NCI-H1105 (cell line): ENCODE measurements at places on chromosomes 13 and 19.

GRCh38 chr19:50745221-50745620 is 22.1 kb downstream of the CLEC11A start:
- DNase-seq = no peak

- no peak for DNase-seq
Observed at GRCh38 chr19:17968362-17968761, 1.5 kb downstream of the KCNN1 start.

DNA sequence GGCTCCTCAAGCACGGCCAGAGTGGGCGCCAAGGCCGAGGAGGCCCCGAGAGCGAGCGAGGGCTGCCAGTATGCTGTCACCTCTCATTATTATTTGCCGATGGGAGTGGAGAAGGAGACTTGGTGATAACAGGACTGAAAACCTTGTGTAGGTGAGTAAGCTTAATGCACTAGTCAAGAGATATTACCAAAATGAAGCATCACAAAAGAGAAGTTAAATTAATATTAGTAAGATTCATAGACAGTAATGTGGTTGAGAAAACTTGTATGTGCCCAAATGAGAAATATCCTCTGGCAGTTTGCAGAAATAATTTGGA is 204.5 kb upstream of the SLITRK1 start:
- no peak for DNase-seq

GRCh38 chr19:6088602-6089049 is 21.7 kb downstream of the RFX2 start:
- DNase-seq = no peak

- DNase-seq = peak; percentile 65
Observed at GRCh38 chr19:28864024-28864503, 348.9 kb downstream of the UQCRFS1 start.

DNA sequence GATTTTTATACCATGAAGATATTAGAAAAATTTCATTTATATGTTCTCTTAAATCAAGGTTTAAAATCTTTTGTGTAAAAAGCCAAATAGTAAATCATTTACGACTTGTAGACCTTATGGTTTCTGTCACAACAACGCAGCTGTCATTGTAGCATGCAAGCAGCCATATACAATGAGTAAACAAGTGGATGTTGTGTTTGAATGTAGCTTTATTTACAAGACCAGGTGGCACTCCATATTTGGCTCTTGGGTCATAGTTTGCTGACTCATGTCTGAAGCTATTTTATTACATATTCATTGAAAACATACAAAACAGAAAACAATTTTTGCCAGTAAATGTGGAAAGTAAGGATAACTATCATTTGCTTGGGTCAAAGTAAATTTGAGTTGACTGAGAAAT is 930.8 kb downstream of the SLITRK5 start:
- no peak for DNase-seq

DNA sequence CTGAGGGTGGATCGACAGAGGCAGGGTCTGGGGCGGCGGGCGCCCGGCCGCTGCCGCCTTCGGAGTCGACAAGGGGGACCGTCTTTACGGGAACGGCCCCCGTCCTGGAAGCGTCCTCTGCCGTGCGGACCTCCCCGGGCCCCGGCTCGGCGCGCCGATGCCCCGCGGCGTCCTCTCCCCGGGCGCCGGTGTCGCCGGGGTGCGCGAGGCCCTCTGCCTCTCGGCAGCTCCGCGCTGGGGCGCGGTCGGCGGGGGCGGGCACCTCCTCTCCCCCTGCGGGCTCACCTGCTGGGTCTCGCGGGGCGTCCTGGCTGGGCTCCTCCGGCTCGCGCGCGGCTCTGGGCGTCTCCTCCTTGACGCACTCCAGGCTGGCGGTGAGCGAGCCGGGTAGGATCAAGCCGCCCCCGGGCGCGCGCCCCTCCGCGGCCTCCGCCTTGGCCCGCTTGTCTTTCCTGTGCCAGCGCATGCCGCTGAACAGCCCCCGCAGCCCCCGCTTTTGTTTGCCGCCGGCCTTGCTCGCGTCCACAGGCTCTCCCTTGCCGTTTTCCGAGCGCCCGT is 1.5 kb downstream of the AMER2 start:
- DNase-seq = no peak

GRCh38 chr13:113172419-113172926 is 14.0 kb downstream of the PROZ start:
- DNase-seq = no peak

- no peak for DNase-seq
Observed at GRCh38 chr13:91100944-91101343, 246.5 kb upstream of the MIR17HG start.

DNA sequence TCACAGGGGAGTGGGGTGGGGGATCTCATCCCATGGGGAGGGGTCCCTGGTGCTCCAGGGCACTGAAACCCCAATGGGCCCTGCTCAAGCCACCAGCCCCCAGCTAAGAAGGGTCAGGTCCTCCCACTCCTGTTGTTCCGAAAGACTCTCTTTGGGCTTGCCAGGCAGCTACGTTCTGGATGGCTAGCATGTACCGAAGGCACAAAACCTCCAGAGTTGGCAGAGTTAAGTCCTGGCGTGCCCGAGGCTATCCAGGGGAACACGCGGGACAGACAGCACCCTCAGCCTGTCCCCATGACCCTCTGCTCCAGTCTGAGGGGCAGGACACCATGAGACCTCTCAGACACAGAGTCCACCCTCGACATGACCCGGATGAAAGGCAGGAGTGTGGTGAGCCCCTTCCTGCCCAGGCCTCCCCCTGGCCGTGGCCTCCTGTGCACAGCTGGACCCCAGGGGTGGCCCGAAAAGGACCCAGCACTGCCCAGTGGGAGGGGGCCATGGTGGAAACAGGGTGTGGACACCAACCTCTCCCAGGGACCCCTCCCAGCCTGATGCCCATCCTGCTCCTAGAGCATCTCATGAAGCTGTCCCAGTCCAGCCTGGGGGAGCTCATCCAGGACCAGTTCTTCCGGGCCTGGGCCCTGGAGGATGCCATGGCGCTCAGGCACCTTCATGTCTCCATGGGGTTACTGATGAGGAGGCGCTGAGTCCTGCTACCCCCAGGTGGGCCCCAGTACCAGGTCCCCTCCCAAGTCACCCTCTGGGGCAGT is 53.0 kb upstream of the TPM4 start:
- DNase-seq = no peak

GRCh38 chr19:20237773-20238623 is 71.0 kb downstream of the ZNF486 start:
- peak; percentile 97 for DNase-seq

DNA sequence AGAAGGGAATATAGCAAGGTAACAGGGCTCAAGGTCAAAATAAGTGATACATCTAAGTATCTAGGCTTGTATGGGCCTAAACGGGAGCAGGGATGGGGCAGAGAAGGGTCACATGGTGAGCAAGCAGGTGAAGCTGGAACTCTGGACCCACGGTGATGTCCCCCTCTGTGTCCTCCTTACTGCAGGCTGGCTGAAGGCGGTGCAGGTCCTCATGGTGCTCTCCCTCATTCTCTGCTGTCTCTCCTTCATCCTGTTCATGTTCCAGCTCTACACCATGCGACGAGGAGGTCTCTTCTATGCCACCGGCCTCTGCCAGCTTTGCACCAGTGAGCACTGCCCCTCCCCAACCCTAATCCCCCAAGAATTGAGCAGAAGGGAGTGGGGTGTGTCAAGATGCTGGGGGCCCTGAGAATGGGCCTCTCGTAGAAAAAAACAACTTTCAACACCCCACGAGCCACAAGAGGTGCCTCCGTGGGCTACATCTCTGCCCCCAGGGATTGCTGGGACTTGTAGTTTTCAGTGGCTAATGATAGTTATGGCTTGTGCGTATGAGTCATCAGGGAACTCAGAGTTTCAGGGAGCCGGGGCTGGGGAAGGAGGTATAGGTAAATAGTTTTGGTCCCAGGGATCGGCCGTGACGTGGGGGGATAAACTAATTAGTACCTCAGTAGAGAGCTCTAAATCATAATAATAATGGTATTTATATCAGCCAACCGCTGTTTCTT is 4.0 kb downstream of the EMP3 start:
- DNase-seq = no peak

GRCh38 chr19:56087647-56088496 is 33.2 kb downstream of the ZNF787 start:
- no peak for DNase-seq

- no peak for DNase-seq
Observed at GRCh38 chr13:44237276-44237767, 136.3 kb upstream of the SERP2 start.

DNA sequence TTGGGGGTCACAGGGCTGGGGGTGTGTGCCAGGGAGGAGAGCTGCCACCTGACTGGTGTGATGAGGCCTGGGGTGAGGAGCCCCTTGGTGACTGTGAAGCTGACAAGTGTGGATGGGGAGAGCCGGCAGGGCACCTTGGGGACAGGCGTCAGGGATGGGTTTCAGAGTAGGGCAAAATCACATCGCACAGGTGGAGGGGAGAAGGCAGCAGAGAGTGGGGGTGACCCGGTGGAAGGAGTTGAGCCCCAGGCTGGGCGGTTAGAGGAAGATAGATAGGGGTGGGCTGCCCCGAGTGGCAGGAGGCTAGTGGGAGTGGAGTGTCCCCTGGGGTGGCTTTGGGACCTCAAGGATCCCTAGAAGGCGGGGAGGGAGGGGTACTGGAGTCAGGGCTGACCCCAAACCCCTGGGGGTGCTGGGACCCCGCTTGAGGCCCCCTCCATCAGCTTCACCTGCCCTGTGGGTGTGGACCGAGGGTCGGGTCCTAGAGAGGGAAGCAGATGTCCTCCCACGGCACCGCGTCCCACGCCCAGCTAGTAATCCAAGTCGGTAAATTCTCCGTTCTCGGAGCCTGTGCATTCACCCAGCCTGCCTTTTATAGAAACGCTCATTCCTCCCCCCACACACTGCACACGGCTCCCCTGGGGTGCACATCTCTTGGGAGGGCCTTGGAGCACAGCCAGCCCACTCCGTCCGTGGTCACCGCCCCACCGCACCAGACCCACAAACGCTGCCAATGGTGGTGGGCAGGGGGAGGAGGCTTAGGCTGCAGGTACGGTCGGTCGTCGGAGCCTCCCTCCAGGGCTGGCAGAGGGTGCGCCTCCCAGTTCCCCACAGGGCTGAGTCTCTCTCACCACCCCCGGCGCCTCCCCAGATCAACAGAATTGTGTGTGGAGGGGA is 2.4 kb downstream of the CTXN1 start:
- no peak for DNase-seq

- DNase-seq = no peak
Observed at GRCh38 chr19:10279737-10280442, 6.9 kb upstream of the ICAM4 start.

DNA sequence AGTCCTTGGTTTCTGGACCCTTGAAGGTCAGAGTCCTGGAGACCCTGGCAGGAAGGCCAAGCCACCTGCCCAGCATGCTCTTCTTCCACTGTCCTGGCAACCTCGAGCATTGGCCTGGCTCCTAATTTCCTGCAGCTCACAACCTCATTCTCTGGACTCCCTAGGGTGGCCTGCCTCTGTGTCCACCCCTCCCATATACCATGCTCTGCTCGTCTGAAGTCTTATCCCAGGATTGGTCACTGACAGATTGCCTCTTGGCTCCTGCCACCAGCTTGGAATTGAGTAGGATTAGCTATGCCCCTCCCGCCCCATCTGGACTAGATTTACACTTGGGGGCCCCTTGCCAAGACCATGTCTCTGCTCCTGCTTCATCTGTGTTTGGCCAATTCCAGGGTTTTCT is 17.1 kb upstream of the WASF3 start:
- no peak for DNase-seq

- DNase-seq = peak; percentile 20
Observed at GRCh38 chr19:56751078-56751489, 79.5 kb upstream of the ZNF835 start.

- no peak for DNase-seq
Observed at GRCh38 chr13:38429916-38430315, 80.3 kb downstream of the UFM1 start.

DNA sequence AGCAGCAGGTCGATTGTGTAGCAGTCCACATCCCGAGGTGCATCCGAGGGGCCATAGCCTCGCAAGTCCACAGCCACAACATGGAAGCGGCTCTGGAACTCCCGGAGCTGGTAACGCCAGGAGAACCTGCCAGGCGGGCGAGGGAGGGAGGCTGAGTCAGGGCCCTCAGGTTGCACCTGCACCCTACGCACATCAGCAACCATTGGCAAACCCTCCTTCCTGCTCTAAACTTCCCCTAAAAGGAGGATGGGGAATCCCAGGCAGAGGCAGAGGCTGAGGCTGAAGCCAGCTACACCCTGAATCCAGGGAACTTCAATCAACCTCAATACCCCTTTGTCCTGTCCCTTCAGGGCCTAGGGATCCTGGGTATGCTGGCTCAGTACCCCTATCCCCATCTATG is 977 bp downstream of the EPHX3 start:
- no peak for DNase-seq

DNA sequence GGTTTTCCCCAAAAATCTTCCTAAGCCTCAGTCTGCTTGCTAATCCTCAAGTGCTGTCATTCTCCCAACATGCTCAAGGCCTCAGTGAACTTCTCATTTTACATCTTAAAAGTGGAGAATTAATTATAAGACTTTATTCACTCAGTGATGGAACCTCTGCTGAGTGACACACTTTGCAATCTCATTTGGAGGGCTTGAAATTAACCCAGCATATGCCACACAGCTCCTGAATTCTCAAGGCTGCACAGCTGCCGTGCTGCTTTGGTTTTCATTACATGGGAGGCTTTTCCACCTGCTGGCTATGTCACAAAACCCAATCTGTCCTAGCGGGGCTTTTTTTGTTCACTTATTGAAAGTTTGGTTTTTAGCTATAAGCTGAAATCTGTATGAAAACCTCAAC is 28.3 kb upstream of the SERPINE3 start:
- no peak for DNase-seq

- DNase-seq = no peak
Observed at GRCh38 chr13:22717036-22717435, 463.7 kb upstream of the SGCG start.

DNA sequence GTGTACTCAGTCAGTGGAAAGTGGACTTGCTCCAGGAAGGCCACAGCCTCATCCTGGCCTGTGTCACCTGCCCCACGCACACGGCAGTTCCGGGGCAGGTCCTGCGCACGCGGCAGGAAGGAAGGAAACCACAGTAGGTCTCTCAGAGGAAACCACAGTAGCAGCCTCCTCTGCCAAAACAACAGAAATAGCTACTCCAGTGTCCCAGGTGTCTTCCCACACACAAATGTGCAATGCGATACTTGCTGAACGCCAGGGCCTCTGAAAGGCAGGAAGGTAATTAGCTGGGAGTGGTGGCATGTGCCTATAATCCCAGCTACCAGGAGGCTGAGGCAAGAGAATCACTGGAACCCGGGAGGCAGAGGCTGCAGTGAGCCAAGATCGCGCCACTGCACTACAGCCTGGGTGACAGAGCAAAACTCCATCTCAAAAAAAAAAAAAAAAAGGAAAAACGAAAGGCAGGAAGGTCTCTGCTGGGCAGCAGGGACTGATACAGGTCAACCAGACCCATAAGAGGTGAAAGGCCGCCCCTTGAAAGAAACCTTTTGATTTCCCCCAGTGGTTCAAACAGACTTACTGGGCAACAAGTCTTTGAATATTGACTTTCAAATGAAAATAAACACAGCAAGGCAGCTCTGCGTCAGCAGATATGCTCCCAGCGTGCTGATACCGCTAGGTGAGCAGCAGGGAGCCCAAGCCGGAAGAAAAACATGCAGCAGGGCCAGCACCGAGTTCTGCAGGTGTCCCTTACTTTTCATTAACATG is 49.5 kb downstream of the CRYL1 start:
- DNase-seq = no peak
